ENCODE measurements at places on chromosomes 11 and 22.
A peak's percentile ranks its signal among the peaks of the same experiment; 100 is the strongest.

DNA sequence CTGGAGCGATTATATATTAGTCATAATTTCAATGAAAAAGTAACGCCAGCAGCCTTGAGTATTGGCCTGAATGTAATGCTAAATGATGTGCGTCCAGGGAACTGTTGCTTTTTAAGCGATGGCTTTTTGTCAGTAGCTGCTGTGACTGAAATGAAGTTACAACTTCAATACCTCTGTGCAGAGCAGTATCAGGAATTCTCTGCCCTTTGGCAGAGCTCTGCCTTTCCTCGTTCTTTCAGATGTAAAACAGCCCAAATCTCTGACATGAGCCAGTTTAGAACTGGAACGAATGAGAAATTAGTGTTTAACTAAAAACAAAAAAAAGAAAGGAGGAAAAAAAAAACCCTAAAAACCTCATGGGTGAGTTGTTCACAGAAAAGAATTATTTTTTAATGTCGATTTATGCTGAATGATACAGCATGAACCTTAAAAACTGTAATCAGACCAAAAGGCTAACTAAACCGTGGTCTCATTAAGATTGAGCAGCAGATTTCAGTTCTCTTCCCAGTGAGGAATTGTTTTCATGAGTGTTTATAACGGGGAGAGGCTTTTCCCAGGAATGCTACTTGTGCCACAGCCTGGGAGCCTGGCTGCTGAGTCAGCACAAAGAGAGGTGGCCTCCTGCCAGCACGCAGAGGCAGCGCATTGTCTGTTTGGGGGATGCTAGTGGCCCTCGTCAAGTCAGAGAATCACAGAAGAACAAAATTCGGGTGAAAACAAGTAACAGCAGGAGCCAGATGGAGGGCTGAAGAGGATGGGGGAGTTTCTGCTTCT is 146.2 kb upstream of the RASSF10 start:
- no peak for DNase-seq

DNA sequence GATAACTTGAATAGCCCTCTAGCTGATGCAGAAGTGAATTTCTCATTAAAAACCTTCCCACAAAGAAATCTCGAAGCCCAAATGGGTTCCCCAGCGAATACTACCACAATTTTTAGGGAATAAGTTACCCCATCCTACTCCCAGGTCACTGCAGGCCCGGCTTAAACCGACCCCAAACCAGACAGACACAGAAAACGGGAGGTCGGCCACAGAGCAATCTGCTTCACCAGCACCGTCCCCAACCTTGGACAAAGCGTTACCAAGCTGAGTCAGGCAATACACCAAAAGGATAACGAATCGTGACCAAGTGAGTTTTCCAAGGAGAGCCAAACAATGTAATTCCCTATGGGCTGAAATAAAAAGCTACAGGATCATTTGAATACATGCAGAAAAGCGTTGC is 575 bp upstream of the MOV10L1 start:
- DNase-seq, result no peak

- no peak for DNase-seq
Measured at GRCh38 chr11:1759851-1760220, 3.9 kb downstream of the CTSD start.

GRCh38 chr11:6403539-6403938 is 13.3 kb downstream of the SMPD1 start:
- DNase-seq, result no peak

GRCh38 chr22:50252082-50253045 is 1.3 kb upstream of the HDAC10 start:
- DNase-seq, result peak; percentile 63

GRCh38 chr22:39718921-39719475 is 148.4 kb downstream of the CACNA1I start:
- no peak for DNase-seq

DNA sequence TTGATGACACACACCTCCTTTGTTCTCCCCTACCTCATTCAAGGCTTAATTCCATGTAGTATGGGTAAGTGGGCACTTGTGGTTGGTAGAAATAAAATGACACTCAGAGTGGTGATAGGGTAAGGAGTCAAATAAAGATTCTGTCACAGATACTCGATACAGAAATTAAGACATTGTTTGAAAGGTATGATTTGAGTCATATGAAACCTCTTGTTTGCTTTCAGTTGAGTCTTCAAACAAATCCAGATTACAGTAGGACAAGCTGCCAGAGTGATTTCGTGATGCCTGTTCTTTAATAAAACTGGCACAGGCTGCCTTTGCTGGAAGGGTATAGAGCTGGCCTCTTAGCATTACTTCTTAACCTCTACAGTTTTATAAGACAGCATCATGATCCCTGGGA is 182.4 kb downstream of the SPON1 start:
- DNase-seq, result no peak

DNA sequence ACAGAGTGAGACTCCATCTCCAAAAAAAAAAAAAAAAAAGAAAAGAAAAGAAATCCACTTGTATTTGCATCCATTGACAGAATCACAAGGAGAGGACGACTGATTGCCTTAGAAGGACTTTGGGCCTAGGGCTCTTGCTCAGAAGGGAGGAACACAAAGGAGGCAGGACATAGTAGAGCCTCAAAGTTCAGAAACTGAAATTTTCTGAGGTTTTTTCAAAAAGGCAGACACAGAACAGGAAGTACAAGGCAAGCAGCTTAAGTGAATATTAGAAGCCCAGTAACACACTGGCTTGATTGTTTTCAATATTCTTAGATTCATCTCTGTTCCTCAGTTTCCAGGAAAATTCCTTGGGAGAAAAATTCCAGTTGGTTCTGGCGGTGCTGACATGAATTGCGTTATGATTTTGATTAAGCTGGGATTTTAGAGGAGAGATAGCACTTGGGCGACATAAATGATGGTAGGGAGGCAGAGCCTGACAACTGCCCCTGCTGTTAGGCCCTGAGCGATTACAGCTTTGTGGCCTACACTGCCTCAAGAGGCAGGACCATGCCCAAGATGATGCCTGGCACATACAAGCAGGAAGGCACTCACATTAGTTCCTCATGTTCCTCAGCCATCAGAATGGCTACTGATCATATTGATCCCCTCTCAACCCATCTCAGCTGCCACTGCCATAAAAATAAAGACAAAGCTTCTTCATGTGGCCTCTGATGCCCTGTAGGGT is 15.3 kb downstream of the CLPB start:
- no peak for DNase-seq

DNA sequence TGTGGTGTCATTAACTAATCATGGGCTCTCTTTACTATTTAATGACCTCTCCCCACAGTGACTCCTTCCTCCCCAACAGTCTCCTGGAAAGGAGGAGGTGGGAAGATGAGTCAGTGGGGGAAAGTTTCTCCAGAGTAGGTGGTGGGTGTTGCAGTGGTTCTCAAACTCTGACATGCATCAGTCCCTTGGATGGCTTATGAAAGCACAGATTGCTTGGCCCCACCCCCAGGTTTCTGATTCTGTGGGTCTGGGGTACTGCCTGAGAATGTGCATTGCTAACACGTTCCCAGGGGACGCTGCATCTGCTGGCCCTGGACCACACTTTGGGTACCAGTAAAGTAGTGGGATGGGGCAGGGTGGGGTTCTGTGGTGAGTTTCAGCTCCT is 9.8 kb downstream of the CD82 start:
- no peak for DNase-seq

GRCh38 chr11:62694455-62695167 is 5.3 kb upstream of the LRRN4CL start:
- peak; percentile 84 for DNase-seq

DNA sequence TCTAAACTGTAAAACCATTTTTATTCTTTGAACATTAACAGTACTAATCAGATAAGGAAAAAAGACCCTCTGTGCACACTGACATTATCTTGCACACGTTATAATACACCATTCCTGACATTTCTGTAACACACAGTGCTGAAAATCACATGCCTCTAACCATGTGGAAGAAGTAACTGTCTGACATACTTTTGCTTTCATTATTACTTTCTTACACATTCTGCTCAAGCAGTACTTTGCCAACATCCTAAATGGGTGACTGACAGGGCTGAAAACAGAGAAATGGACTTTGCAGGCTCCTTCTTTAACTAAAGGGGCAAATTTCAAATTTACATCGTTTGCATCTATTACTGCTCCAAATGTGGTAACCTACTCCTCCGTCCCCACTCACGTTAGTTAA is 22.8 kb upstream of the TP53AIP1 start:
- DNase-seq, result no peak

DNA sequence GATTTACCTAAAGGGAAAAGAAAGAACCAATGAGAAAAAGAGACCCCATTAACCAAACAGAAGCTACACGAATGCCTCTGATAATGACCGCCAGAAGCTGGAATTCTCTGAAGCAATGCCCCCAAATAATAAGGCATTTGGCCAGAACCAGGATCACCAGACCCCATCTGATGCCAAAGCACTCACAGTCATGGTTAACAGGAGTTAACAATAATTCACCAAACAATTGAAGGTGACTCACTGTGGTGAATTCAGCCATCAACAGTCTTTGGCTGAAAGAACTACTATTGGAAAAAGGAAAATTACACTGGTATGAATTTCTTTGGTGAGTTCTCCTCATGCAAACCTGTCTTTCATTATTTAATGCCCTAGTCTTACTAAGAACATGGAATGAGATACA is 21.9 kb upstream of the NFRKB start:
- no peak for DNase-seq

- no peak for DNase-seq
Measured at GRCh38 chr11:58179648-58180047, 9.2 kb upstream of the OR9Q2 start.

GRCh38 chr11:13776134-13776815 is 107.8 kb downstream of the FAR1 start:
- peak; percentile 62 for DNase-seq

Data from CD8-positive, alpha-beta memory T cell (primary cell).